ENCODE measurements at places on chromosomes 13 and 19.
A peak's percentile ranks its signal among the peaks of the same experiment; 100 is the strongest.

DNA sequence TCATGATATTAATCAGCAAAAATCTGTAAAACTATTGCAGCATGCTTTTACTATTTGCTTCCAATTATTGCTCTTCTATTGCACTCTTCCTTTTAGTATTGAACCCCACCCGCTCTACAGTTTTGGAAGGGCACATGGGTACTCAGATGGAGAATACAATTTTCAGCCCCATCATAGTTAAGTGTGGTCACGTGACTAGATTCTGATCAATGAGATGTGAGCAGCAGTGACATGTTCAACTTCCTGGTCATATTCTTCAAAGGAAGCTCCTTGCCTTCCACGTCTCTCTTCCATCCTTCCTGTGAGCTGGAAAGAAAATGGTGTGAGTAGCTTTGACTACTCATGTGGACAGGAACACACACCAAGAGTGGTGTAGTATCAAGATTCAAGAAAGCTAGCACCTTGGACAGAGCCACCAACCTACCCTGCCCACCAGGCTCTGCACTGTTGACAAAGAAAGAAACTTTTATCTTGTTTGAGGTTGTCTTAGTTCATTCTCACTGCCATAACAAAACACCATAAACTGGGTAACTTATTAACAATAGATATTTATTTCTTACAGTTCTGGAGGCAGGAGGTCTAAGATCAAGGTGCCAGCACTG, 3.8 kb upstream of the FGF14 start:
- no peak for DNase-seq

- DNase-seq, result peak; percentile 9
Observed at GRCh38 chr19:18373892-18374629, 11.9 kb upstream of the GDF15 start.

DNA sequence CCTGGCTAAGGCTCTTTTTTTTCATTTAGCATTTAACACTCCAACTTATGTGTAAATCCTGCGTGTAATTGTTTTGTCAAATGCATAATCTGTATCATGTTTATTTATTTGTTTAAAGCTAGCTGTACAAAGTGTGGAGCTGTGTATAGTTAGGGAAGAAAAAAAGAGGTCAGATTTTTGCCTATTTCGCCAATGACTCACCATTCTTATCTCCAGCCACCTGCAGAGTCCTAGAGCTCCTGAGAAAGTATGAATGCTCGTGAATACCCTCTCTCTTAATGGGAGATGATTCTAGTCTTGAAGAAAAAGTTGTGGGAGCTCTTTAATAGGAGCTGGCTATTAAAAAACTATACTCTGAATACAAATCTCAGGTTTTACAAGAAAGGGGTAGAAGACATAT, 778.8 kb upstream of the SLITRK5 start:
- no peak for DNase-seq

- peak; percentile 67 for DNase-seq
Observed at GRCh38 chr19:12965017-12965811, 4.2 kb upstream of the DAND5 start.

GRCh38 chr13:98664047-98664446, 87.1 kb upstream of the STK24 start:
- peak; percentile 24 for DNase-seq

DNA sequence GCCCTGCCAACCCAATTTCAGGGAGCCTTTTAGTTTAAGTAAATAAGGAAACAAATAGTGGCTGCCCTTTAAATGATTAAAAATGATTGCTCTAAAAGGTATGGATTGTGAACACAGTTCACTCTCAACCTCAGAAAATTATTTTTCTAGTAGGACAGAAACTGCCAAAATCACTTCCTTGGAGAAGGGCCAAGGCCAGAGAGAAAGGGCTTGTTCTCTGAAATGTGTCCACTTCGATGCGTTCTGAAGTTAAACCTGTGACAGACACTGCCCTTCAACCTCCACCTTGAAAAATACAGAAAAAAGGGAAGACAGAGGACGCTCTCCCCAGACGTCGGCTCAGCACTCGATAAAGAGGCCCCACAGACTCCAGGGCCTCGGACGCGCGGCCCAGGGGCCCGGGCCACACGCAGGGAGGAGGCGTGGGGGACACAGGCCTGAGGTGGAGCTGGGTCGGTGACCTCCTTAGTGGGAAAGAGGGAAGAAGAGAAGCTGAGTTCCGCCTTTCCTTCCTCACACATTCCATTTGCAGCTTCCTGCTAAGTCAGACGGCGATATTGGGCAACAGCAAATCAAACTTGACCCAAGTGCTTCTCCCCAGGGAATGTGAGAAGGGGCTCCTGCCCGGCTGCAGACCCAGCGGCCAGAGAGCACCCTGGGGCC, 63.6 kb downstream of the RASA3 start:
- no peak for DNase-seq

DNA sequence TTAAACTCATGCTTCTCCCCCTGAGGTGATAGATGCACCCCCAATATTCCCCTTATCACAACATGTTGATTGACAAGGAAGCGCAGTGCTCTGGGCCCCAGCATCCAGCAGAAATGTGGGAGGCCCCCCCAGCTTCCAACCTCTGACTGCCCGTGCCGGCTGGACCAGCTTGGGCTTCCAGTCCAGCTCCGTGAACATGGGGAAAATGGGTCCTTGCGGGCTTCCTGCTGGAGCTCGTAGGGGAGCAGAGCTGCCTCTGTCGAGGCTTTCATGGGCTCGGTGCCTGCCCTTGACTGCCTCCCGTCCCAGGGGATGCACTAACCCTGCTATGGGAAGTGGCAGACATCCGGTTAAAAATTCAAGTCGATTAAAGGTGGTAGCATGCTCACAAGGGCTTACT, 188.9 kb downstream of the COL4A1 start:
- DNase-seq, result no peak

- no peak for DNase-seq
Observed at GRCh38 chr13:100658363-100658762, 16.2 kb downstream of the TMTC4 start.

DNA sequence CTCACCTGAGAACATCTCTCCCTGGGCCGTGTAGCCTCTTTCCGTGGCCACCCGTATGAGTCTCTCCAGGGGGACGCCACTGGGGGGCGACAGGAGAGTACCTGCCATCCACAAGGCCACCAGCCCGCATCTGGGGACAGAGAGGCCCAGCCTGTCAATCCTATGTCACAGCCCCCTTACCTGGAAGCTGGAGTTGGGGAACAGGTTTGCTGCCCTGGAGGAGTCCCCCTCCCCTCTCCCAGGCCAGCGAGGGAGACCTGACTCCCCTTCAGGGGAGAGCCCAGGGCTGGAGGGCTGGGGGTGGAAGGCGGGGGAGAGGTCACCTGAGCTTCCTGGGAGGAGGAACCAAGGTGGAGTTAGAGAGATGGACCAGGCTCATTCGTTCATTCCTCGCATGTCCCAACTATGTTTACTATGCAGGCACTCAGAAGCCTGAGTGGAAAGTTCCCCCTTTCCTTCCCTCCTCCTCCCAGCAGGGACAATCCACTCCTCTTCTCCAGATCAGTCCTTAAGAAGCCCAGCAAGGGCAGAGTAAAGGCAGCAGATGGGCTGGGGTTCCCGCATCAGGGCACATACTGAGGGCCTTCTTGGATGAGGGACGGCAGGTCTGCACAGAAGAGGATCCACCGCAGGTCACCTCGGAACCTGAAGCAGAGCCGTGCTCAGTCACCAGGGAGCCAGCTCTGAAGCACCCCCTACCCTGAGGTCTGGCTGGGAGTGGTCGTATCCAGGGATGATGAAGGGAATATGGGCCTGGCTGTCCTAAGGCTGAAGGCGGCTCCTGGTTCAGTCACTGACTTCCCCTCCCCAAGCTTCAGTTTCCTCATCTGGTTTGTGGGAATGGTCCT, 5.5 kb downstream of the ACTMAP start:
- DNase-seq, result no peak

GRCh38 chr19:55502197-55502952, 14.1 kb downstream of the SSC5D start:
- no peak for DNase-seq

- DNase-seq, result no peak
Observed at GRCh38 chr19:51296336-51297093, 14.9 kb upstream of the IGLON5 start.

All from activated CD4-positive, alpha-beta T cell treated with anti-CD3 and anti-CD28 coated beads for 1 hour (primary cell).